HuH-7.5 (cell line): ENCODE measurements at places on chromosomes 1 and 21.
A peak's percentile ranks its signal among the peaks of the same experiment; 100 is the strongest.

- DNase-seq: no peak
Measured at GRCh38 chr1:169795687-169796086, 980 bp upstream of the METTL18 start.

DNA sequence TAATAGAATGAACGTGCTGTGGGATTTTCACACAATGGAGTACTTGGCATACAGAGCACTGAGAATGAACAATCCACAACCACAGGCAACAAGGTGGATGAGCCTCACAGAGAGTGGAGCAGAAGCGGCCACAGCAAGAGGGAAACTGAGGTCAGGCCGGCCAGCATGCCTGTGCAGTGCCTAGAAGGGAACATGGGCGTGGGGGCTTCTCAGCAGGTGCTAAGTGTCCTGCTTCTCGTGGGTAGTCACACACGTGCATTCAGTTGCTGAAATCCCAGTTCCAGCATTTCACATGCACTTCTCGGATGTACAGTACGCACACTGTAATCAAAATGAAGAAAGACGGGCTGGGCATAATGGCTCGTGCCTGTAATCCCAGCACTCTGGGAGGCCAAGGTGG is 33.1 kb downstream of the WDR4 start:
- DNase-seq: no peak

DNA sequence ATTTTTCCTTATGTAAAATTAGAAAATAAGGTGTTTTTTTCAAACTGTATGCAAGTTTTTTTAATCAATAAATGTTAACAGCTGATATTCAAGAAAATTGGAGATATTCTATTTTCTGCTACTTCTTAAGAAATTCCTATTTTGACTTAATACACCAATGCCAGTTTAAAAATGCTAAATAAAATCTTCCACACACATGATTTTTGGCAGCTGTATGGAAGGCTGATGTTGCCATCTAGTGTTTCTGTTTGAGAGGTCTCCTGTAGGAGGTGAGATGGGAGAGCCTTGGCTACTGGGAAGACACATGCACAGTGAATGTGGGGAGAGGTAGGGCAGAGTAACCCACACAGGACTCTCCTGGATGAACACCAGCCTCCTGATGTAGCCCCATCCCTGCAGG is 29.2 kb upstream of the OR2B11 start:
- peak; percentile 11 for DNase-seq

DNA sequence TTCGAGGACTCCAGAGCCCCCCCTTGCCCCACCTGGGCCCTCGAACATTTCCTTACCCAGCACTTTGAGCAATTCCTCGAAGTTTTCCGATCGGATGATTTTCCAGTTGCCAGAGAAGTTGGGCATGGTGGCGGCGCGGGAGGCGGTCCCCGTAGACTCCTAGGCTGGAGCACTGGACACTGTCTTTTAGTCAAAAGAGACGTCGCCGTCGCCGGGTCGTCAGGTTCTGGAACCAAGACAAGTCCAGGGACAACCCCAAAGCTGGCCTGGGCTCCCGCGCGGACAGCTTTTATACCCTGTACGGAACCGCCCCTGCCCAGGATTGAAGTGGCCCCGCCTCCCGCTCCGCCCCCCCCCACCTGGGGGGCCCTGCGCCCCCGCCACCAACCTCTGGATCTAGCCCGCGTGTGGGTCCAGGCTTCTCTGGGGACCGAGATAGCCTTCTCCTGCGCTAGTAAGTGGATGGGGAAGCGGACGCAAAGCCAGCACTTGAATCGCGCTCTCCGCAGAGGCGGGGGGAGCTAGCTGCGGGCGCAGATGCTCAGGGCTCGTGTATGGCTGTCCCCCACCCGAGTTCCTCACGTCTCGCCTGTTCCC is at the start of gene CRABP2:
Gene CRABP2, minus strand, starts transcription at position 263 of the 597 bp plus-strand sequence. Its CDS starts 137 bp downstream, at position 126.
- peak; percentile 39 for DNase-seq

- no peak for DNase-seq
Measured at GRCh38 chr1:54493608-54494007, 54.4 kb upstream of the ACOT11 start.

DNA sequence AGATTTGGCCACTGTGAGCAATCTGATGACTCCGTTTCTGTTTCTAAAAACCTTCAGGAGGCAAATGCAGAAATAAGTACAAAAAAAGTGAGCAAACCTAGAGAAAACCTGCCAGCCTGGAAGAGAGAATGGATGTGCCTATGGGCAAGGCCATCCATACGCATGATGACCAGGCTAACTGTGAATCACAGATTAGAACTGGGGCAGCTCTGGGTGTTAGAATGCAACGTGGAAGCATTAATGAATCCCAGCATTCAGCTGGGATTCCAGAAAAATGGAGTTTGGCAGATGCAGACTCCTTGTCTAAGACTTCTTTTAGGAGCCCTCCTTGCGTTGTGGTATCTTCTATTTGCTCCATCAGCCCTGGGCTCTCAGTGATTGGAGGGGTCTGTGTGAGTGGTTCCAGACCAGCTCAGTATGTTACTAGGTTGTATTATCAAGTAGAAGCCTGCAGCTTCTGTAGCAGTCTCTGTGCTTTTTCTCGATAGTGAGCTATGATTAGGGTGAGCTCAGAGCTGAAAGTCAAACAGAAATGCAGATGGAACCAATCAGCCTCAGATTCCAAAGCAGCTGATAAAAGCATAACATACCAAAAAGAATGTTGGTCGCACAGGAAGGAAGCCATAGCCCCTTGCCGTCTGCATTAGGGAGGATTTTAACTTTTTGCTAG is 154.0 kb downstream of the PSMG1 start:
- DNase-seq: no peak

- no peak for DNase-seq
Measured at GRCh38 chr1:199447906-199448305, 579.6 kb upstream of the NR5A2 start.

DNA sequence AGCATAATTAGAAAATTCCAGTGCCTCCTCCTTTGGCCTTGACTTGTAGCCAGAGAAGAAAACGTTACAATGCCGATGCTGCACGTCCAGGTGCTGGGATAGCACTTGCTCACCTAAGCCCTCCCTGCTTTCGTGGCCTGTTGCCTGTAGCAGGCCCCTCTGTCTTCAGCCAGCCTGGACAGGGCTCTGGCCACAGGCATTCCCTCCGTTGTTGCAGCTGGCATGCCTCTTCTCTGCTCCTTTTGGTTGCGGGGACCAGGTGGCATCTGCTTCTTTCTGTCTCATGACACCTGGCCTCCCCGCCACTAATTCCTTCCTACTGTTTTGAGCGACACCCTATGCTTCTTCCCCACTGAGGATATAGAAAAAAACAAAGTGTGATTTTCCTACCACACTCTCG is 54.6 kb upstream of the MORC3 start:
- DNase-seq: no peak

DNA sequence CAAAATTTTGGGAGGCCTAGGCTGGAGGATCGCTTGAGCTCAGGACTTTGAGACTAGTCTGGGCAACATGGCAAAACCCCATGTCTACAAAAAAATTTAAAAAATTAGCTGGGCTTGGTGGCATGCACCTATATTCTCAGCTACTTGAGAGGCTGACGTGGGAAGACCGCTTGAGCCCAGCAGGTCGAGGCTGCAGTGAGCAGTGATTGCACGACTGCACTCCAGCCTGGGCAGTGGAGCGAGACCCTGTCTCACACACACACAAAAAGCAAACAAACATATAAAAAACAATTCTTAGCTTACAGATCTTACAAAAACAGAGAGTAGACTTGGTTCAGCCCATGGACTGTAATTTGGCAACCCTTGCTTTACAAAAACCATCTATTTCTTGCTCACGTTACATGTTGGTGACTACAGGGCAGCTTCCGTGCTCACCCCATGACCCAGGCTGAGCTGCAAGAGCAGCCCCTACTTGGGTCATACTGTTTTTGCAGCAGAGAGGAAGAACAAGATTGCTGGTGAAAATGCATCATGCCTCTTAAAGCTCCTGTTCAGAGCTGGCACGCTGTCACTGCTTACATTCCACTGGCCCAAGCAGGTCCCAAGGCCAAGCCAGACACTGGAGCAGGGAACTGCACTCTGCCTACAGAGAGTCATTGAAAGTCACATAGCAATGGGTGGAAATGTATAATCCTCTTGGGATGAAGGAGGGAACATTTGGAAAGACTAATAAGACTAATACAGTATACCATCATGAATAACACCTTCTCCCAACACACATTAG is 13.4 kb upstream of the ZBTB8A start:
- no peak for DNase-seq

DNA sequence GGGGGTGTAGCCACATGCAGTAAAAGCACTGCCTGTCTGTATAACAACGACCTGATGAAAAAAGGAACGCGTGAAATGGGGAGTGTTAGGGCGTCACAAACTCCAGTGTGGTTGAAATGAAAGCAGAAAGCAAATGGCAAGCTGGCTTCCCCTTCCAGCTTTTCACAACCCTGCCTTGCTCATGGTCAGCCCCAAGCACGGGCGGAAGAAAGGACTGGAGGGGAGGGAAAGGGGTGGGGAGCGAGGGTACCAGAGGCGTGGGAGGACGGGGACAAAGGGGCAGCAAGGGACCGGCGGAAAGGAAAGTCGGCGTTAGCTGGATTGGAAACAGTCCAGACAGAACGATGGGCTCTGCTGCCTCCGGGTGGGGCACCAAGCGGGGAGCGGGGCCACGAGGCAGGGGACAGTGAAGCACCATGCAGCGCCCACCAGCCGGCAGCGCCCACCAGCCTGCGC is 9.6 kb downstream of the VPS26C start:
- DNase-seq: no peak

DNA sequence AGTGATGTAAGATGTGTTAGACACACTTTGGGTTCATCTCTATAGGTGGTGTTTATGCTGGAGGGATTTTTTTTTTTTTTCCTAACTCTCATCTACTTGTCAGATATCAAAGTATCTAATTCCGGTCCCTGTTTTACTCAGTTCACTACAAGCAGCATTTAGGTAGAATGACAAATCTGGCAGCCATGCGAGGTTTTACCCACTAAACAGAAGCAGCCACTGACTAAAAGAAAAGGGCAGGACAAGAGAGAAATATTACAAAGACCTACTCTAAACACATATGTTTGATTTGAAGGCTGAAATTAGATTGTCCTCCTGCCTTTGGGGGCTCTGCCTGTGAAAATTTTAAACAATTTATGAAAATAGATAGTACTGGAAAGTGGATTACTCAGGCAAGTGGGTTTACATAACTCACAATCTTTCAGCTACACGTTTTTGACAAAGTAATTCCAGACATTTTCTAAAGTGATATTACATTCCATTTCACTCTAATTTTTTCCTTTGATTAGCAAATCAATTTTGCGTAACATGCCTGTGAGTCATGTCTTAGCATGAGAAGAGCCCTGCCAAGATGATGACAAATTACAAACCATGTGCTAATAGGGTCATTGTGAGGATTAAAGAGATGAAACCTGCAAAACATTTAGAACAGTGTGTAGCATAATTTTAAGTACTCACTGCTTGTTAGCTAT is 172.6 kb downstream of the PLA2G4A start:
- no peak for DNase-seq

- peak; percentile 70 for DNase-seq
Measured at GRCh38 chr1:57424231-57425027, 569 bp upstream of the DAB1 start.

DNA sequence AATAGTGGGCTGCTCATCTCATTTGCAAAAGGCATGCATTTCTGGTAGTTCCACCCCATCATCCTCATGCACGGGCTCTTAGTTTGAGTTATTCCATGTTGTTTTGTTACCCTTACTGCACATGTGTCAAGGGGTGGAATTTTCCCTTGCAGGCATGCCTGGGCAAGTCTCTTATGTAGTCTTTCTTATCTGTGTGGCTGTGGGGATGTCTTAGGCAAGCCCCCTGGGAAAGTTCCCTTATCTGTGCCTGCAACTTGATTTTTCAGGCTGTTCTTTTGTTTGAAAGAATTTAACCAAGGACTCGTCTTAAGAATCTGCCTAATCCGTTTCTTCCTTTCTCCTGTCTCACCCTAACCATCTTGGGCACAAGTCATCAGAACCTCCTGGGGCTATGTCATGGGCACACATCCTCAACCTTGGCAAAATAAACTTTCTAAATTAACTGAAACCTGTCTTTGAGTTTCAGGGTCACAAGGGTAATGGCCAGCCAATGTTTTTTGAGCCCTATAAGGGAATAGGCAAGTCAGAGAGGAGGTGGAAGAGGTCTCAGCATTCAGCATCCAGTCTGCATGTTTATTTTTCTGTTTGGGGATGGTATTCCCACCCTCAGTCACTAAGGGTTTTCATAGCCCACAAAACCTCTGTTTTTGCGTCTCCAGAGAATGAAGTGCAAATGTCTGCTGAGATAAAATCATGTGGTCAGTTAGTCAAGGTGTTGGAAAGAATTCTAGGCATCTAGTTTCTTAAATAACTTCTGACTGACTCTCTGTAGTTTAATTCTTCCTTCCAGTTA is 579.7 kb downstream of the PLA2G4A start:
- DNase-seq: no peak

DNA sequence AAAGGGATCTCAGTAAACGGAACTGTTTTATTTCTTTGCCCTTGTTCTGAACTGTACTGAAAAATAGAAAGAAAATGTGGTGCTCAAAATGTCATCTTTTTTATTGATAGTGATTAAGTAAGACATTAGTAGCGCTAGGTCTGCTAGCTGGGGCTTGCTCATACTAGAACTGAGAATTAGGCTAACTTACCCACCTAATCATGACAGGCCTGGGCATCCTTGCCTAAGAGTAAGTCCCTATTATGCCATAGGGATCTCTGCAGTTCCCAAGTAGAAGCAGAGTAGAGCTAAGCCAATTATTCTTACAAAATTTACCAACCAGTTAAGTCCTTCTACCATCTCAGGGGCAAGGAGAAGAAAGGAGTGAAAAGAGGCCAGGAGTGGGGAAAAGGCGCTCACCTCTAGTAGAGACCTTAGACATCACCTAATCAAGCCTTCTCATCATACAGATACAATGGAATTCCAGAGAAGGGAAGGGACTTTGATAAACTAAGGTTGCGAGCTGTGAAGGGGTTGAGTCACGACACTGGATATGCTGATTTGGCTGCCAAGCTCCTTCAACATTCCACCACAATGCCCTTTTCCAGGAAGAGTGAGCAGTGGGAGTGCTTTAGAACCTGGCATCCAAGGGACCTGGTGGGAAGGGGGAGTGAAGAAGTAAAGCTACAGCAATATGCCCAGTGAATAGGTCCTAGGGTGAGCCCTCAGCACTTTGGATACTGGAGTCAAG is 27.7 kb upstream of the RPTN start:
- no peak for DNase-seq

- DNase-seq: no peak
Measured at GRCh38 chr1:18922848-18923755, 20.7 kb upstream of the ALDH4A1 start.

DNA sequence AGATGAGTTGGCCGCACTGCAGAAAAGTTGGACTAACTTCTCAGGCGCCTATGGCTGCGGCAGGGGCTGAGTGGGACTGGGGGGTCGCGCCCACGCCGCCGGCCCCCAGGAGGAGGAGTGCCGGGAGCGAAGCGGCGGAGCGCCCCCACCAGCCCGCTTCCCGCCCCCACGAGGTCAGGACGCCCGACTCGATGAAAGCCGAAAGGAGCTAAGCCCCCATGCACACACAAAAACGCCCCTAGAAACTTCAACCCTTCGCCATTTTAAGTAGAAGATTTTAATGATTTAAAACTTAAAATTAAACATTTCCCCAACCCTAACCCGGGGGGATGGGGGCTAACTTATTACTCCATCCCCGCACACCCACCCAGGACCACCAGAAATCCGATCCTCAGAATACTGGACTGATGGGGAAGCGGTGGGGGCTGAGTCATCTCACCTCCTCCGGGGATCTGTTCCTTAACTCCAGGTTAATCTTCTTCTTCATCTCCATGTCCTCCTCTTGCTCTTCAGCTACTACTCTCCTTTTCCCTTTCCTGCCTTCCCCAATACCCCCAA is 539 bp downstream of the ANP32E start:
- peak; percentile 23 for DNase-seq

GRCh38 chr1:32071758-32072621 is 749 bp upstream of the TMEM39B start:
- DNase-seq: no peak

GRCh38 chr1:65772607-65773006 is 20.1 kb upstream of the PDE4B start:
- no peak for DNase-seq
